ENCODE measurements at places on chromosomes 1 and 21. TPM values are rescaled to one million over a fixed set of nuclear protein-coding genes. Genes with fewer than 3 reads are reported as not detected.

DNA sequence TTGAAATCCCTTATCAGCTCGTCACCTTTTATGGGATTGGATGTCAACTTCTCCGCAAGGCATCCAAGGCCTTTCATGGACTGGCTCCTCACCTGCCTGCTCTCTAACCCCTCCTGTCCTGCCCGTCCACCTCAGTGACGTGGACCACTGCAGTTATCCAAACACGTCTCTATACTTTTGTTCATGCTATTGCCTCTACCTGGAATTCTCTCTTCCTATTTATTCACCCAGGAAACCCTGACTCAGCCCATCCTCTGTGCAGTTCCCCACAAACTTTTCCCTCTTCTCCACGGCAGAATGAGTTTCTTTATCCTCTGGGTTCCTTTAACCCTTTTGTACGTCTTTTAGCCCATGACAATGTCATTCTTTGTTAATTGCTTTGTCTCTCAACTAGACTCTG is 5.1 kb upstream of the UTP25 start:
- no peak for DNase-seq

The HSPA6 gene
- 0.53 TPM for total RNA-seq

DNA sequence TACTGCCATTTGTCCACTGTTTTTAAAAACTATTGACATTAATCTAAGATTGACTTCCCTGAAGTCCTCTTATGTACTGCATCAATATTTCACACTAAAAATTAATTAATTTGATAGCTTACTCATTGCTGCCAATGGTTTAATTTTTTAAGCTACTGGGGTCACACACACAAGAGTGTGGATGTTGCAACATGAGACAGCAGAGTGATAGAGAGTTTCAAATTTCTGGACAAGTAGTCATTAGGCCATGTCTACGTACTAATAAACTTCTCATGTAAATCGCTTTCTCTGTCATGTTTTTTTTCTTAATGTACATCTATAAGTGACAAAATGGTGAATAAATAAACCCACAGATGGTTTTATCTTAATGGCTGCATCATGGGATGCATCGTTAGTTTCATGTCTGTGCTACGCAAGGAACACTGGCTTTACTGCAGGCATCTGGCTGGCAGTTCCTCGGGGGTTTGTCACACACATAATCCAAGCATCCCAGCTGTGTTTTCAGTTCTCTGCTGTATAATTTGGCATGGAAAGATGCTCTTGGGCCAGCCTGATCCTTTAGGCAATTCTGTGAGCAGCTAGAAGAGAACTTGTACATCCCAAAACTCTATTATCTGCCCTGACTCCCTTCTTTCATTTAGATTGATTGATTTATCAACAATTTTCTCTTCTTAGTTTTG is 16.4 kb upstream of the CHODL start:
- DNase-seq: no peak

DNA sequence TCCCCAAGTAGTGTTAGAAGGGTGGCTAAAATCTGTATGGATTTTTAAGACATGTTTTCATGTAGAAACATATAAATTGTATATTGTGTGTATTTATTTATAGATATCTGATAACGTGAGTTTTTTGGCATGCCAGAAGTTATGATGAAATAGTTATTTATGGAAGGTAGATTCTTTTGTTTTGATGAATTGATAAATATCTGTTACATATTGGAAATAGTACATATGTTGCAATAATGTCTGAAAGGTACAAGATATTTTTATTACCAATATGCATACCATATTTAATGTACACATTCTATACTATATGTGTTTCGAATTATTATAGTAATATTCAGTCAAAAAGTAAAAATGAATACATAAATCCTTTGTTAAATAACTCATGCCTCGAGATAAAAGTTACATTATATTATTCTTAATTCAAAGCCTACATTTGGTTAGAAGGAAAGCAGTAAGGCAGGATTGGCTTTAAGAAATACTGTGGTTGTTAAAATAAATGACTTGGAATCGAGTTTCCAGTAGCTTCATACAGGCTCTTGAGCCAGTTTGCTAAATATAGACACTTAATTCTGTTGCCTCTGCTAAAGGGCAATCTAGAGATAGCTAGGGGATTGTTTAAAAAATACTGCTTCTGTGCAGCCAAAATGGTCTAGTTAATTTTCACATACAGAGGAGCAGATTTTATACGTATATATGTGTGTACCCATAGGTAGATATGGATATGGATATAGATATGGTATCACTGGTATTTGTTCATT is 1175.1 kb upstream of the B3GALT2 start:
- DNase-seq: no peak

The CELA2B gene
- total RNA-seq: not detected

DNA sequence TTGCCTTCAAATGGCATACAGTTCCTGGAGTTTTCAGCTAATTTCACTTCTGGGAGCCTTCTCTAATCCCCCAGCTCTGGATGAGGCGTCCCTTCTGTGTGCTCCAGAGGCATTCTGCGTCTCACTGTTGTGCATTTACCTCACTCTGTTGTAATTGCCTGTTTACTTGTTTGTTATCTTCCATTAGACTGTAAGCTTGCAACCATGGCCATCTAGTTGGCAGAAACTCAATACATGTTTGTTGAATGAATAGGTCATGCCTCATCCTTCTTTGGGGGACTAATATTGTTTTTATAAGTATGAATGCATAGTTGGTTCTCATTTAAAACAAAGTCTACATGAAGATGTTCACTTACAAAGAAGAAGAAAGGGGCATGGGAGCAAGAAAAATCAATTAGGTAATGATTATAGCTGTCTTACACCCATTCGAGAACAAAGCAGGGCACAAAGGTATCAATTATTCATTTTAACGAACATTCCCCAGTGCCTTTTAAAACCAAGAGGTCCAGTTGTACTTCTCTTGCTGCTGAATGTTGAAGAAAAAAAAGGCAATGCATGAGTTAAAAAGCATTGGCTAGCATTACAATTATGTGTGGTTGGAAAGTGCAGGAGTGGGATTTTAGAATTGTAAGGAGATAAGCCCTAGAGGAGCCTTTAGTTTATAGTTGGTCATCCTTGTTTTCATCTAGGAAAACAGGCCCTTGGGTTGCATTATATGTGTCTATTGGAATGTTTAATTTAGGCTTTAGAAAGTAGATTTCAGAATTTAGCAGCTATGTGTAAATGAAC is 6.0 kb downstream of the RGL1 start:
- DNase-seq: no peak

DNA sequence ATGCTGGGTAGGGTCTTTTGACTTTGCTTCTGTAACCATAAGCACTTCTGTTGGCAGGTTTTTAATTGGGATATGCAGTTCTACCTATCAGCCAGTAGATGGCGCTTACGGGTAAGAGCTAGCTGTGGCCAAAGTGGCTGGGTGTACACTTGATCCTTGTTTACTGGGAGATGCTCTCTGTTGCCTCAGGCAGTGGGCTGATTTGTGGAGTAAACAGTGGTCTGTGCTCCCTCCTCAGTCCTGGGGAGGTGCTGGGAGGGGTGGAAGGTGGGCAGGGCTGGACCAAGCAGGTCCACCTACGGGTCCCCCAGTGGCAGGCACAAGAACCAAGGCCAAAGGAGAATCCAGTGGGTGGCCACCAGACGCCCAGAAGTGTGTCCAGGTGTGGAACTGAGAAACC is 43.4 kb downstream of the RALGPS2 start:
- no peak for DNase-seq

DNA sequence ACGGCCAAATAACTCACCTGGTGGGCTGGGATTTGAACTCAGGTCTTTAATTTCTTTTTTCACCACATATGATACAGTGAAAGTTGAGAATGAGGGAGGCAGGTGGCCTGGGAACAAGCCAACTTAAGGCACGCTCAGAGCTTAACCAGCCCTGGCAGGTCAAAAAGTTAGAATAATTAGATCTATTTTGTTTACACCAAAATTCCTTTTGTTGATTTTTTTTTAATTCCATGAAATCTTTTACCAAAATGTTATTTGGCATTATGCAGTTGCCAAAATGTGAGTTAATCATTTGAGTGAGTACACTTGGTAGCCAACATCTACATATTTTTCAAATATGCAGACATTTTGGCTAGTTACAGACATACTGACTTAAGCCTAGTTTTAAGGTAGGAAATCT is 36.8 kb downstream of the LHX8 start:
- DNase-seq: no peak

- no peak for DNase-seq
Measured at GRCh38 chr1:241560849-241561187, 28.6 kb downstream of the KMO start.

GRCh38 chr1:38062361-38063288 is 16.0 kb upstream of the POU3F1 start:
- no peak for DNase-seq

DNA sequence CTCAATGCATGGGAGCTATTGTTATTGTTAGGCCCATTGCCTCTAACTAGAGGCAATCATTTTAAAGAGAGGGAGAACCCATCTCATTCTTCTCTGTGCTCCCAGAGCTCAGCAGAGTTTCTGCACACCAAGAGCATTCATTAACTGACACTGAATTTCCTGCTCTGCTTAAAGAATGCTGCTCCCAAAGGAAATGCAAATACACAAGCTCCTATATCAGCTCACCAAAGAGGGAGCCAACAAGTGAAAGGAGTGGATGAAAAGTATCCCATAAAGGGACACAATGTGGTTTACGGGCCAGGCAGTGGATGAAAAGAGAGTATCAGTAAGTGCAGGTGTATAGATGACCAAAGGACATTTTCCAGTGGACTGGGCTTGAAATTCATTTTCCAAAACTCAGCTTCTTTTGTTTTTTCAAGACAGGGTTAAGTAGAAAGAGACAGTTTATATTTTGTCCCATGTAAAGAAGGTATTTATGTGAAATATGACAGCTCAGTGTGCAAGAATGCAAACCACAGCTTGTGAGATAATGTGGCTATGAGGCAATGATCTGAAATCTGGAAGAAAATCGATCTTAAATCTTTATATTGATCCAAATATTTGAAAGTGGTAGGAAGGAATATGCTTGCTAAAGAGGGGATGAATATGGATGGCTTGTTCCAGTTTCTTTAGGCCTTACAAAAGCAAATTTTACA is 207.7 kb upstream of the CAMK1G start:
- no peak for DNase-seq

The KCNJ15 gene
- 0.15 TPM for total RNA-seq

GRCh38 chr1:180791806-180792205 is 120.9 kb upstream of the KIAA1614 start:
- DNase-seq: no peak

The SHE gene
- total RNA-seq: not detected

The RAB7B gene
- not detected for total RNA-seq

DNA sequence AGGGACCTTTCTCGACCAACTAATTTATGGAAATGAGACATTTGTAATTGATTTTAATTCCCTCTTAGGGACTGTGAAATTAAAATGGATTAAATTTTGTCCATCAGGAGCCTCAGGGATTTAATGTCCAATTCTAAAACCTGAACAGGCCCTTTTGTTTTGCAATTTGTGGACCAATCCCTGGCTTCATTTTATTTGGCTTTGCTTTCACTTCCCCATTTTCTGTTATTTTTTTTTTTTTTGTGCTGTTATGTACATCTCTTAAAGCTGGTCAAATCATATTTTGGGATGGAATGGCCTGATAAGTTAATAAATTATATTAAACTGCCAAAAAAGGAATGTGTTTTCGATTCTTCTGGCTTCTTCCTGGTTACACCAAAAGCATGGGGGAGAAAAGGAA is 28.9 kb downstream of the ZSCAN20 start:
- no peak for DNase-seq

The ATP1A2 gene
- not detected for total RNA-seq

- no peak for DNase-seq
Measured at GRCh38 chr1:155048449-155049334, 2.4 kb upstream of the ADAM15 start.

DNA sequence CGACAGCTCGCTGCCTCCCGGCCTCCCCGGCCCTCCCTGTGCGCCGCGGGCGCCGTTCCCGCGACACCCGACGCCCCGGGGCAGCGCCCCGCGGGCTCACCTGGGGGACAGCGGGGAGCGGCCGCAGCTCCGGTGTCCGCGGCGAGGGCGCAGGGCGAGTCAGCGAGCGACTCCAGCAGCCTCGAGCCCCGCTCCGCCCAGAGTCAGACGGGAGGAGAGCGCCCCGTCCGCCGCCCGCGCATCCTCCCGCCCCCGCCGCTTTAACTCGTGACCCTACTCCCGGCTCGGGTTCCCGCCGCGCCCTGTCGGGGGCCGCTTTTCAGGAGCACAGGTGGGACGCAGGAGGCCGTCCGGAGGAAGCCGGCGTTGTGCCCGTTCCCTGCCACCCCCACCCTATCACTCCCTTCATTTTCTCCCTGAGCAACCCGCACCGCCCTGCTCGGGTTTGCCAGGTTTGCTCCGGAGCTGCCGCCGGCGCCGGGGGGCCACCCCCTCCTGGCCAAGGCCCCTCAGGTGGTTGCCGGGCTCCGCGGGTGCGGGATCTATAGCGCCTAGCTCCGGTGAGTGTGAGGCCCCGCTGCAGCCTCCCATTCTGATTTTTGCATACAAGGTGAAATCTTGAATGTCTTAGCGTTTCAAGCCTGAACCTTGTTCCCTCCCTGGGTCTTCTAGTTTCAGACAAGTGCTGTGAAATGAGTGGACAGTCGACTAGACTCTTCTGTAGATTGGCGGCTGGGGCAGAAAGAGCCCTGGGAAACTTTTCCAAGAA is at the start of gene MCOLN3:
Gene MCOLN3 (minus strand): TSS at position 205 of the 769 bp plus-strand sequence. CDS start 3,140 bp downstream, outside the sequence.
- DNase-seq: peak; percentile 54

The HMCN1 gene
- total RNA-seq: not detected

The PAX7 gene
- not detected for total RNA-seq

- DNase-seq: no peak
Measured at GRCh38 chr1:83033682-83034081, 965.2 kb downstream of the TTLL7 start.

GRCh38 chr1:167016100-167016750 is 27.1 kb downstream of the MAEL start:
- DNase-seq: no peak

DNA sequence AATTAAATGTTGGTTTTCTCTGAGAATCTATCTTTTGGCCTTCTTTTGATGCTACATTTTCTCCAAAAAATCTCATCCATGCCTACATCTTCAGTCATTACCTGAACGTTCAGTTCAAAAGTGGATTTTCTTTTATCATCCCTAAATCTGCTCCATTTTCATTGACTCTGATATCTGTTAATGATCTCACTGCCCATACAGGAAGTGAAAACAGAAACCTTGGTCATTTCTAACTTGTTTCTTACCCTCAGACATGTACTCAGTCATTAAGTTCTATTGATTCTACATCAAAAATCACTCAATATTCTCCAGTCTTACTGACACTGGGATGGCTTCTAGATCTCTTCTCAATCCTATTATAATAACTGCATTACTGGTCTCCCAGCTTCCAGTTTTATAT is 22.7 kb downstream of the PRKACB start:
- no peak for DNase-seq

All from activated CD4-positive, alpha-beta memory T cell treated with anti-CD3 and anti-CD28 coated beads for 36 hours (primary cell).